Activated naive CD8-positive, alpha-beta T cell treated with anti-CD3 and anti-CD28 coated beads, Interleukin-2, amount 50 U/mL, for 24 hours (primary cell): ENCODE measurements at places on chromosomes 16 and 17.

DNA sequence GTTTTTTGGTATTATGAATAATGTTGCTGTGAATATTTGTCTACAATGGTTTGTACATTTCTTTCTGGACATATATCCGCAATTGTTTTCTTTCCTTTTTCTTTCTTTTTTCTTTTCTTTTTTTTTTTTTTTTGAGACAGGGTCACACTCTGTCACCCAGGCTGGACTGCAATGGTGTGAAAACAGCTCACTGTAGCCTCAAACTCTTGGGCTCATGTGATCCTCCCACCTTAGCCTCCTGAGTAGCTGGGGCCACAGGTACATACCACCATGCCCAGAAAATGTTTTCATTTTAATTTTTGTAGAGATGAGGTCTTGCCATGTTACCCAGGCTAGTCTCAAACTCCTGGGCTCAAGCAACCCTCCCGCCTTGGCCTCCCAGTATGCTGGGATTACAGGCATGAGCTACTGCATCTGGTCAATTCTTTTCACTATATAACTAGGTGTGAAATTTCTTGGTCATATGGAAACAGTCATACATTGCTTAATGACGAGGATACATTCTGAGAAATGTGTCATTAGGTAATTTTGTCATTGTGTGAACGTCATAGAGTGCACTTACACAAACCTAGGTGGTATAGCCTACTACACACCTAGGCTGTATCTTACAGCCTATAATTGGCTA is 15.2 kb downstream of the IL21R start:
- DNase-seq, result no peak

GRCh38 chr16:46748775-46749705 is 896 bp upstream of the MYLK3 start:
- no peak for DNase-seq

GRCh38 chr16:88287219-88287618 is 95.5 kb upstream of the ZNF469 start:
- DNase-seq, result peak; percentile 34

- DNase-seq, result no peak
Observed at GRCh38 chr17:39399791-39400190, 1.6 kb downstream of the FBXL20 start.

DNA sequence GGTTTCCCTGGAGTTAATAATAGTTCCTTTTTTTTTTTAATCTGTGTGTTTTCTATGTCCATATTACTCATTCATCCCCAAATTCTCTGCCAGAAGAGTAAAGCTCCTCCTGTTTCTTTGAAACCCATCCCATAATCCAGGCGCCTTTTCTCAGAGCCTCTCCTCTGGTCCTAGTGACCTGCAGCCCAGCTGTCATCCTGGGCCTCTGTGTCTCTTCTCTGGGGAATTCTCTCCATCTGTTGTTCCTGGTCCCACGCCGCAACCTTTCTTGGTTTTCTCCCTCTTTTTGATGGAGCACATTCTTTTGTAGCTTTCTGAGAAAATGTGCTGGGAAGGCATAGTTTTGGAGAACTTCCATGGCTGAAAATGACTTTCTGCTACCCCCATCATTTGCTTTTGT is 10.2 kb downstream of the KATNB1 start:
- no peak for DNase-seq

- DNase-seq, result no peak
Observed at GRCh38 chr17:72466606-72467005, 345.8 kb downstream of the SOX9 start.

- peak; percentile 93 for DNase-seq
Observed at GRCh38 chr17:68035131-68035522, 408 bp upstream of the KPNA2 start.

- peak; percentile 40 for DNase-seq
Observed at GRCh38 chr16:11670171-11671131, 2.2 kb downstream of the SNN start.

GRCh38 chr16:3400446-3400778 is 392 bp downstream of the ZSCAN32 start:
- no peak for DNase-seq

DNA sequence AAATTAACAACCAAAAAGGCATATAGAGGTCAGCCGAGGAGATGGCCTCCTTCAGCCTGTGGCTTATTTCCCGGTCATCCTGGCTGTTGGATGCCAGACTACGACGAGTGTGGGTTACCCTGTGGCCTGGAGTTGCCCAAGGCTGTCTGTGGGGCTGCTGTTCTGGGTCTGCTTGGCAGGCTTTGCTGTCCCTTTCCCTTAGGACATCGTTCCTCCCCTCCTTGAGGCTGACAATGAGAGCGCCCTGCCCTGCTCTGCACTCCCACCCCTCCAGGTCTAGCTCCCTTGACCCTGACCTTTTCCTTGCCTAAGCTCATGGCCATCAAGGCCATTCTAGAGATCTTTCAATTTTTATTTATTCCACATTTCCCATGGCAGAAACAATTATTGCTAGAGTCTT is 1.9 kb upstream of the CBFB start:
- DNase-seq, result no peak

- no peak for DNase-seq
Observed at GRCh38 chr17:79098282-79098867, 23.8 kb downstream of the ENGASE start.

DNA sequence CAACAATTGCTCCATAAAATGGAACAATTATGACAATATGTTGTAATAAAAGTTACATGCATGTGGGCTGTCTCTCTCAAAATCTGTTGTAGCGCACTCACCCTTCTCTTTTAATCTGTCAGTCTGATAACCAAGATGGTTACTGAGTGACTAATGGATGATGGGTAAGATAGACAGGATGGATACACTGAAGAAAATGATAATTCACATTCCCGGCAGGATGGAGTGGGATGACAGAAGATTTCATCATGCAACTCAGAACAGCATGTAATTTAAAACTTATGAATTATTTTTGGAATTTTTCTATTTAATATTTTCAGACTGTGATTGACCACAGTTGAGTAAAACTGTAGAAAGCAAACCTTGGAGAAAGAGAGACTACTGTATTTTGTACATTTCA is 30.5 kb downstream of the CDH13 start:
- no peak for DNase-seq

- no peak for DNase-seq
Observed at GRCh38 chr16:67897231-67897630, 4.2 kb downstream of the PSKH1 start.

DNA sequence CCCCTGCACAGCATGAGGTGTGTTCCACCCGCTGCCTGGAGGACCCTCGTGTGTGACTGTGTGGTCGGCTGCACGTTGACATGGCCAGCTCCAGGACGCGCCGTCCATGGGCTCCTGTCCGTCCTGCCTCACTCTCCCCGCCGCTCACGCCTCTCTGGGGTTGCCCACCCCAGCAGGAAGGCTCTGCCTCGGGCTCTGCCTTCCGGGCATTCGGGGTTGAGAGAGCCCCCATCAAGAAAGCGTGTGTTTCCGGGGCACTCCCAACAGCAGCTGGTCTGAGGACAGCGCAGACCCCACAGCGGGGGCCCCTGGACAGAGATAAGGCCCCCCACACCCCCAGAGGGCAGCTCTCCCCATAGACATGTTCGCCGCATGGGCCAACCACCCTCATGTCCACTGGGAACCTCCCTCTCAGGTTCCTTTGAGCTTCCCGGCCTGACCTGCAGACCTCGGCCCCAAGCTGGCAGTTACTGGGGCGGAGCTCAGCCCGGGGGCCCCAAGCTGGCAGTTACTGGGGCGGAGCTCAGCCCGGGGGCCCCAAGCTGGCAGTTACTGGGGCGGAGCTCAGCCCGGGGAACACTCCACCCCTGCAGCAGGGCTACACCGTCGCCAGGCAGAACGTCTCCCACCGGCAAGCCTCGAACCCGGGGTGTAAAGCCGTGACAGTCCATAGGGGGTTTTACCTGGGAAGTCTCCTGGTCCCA is 8.4 kb upstream of the PIEZO1 start:
- no peak for DNase-seq

GRCh38 chr16:25390761-25391160 is 133.1 kb upstream of the ZKSCAN2 start:
- no peak for DNase-seq

DNA sequence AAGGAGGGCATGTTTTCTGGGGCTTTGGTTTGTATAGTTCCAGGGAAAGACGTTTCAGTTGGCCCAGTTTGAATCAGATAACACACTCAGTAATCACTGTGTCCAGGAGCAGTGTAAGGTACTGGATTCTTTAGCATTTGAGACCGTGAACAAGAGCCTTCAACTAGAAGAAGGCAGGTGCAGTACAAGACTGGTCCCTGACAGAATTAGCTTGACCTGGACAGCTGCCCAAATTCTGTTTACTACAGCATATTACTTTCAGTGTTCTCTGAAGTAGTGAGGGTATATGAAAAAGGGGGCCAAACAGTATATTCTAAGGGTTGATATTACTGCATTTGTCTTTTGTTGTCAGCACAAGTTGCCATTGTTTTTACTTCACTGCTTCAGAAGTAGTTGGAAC is 81.3 kb downstream of the COX10 start:
- DNase-seq, result no peak

DNA sequence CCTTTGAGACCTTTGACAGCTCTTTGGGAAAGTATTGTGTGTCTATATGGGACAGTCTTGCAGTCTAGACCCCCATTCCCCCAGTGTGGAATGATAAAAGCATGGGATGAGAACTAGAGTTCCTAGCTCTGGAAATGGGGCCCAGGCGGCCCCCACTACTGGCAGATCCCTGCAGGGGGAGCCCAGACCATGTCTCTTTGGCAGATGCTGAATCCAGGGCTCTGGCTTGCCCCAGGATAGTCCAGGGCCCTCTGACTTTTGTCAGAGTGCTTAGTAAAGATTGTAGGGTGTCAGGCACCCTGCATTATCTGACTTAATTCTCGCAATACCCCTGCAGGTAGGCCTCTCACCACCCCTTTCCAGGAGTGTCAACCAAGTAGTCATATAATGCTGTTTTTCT is 8.3 kb downstream of the ALKBH5 start:
- no peak for DNase-seq

DNA sequence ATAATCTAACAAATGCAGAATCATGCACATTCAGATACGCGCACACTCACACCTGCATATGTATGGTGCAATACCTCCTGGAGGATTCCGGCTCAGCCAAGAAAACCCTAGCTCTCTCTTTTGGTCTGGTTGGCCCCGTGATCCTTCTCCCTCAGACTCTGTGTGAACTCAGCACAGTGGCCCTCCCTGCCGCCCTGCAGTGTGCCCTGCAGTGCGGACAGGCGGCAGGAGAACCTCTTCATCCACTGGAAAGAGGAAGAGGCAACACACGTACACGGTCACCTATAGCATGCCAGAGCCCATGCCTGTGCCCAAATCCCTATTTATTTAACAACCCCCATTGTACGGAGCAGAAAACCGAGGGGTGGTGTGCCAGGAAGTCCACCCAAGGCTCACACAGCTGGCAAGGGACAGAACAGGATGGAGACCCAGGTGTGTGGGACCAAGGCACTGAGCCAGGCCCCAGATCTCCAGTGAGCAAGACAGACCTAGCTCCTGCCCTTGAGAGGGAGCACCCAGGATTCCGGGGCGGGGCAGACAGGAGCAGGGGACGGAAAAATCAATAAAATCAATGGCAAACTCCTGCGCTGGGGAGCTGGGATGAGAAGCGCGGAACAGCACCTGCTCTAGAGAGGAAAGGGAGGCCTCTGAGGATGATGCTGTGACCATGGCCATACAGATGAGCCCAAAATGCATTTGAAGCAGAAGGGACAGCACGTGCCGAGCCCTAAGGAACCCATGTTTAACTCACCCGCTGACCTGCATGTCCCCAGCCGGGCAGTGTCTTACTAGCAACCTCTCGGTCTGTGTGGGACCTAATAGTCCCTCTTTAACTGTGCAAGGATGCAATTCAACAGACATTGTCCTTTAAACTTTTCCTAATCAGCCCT is 54.7 kb upstream of the CIBAR2 start:
- no peak for DNase-seq

GRCh38 chr17:49914096-49914490 is 54.9 kb upstream of the DLX4 start:
- DNase-seq, result no peak

DNA sequence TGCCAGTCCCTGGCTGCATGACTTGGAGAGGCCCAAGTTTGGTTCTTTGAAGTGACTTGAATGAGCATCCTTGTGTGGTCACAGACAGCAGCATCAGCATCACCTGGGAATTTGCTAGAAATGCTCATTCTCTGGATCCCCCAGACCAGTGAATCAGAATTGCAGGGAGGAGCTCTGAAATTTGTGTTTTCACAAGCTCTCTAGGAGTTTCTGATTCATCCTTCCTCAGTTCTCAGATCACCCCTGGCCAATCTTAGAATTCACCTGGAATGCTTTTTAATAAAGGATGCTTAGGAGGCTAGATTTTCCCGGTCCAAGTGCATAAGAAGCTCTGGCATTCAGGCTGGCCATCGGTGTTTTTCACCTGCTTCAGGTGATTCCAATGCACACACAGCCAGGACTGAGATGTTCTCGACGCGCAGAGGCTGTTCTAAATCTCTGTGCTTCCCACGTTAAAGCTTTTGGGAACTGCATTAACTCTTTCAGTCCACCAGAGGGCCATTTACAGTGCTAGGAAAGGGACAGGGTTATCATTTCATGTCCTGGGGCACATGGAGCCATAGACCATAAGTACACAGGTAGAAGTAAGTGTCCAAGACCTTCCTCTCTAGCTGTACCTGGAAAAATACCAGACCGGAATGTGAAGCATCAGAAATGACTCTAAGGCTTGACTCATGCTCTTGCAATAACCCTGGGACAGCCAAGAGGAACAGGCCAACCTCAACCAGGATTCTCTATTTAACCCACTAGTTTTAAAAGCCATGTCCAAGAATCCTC is 85.7 kb upstream of the XYLT1 start:
- no peak for DNase-seq

DNA sequence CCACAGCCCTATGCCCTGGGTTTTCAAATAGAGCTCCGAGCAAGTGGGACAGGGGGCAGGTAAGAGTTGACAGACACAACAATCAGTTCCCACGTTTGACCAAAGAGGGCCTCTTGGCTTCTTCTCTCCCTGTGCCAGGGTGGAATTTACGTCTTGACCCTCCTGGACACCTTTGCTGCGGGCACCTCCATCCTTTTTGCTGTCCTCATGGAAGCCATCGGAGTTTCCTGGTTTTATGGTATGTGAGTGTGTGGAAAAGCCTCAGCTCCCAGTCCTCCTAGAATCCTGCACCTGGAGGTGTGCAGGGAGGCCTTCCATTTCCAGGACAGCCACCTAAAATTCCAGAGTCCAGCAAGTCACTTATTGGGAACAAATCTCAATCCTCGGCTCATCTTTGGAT is 42.5 kb downstream of the SLC6A2 start:
- no peak for DNase-seq

DNA sequence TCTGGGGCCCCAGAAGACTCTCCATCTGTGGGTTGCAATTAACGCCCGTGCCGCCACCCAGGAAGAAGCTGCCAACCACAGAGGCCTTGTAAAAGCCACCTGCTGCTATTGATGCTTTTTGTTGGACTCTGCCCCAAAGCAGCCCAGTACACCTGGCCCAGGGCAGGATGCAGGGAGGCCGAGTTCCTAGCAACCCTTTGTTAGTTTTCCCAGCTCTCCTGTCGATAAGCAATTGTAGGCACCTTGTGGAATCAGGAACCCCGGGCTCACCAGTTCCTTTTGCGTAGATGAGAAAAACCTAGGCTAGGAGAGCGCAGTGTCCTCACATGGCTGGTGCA is 103.3 kb downstream of the ABCC6 start:
- no peak for DNase-seq

- peak; percentile 17 for DNase-seq
Observed at GRCh38 chr17:31095236-31096105, 694 bp downstream of the NF1 start.
